ENCODE measurements at places on chromosomes 7 and 10.

DNA sequence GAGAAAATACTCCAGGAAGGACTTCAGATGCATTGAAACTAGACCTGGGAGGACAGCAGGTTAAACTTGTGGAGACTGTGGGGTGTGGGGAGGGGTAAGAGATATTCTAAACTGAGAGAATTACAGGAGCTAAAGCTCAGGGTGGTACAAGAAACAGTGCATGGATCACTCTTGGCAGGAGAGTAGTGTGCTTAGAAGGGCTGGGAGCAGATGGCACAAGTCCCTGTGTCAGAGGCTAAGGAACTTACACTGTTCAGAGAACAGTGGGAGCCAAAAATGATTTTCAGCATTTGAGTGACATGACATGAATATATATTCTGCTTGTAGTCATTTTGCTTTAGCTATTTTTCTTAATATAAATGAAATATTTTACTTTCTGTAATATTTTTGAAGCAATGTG lies 36.0 kb upstream of the LAMB1 start:
- DNase-seq: no peak

GRCh38 chr7:11539853-11540252 lies 292.1 kb downstream of the THSD7A start:
- no peak for DNase-seq

DNA sequence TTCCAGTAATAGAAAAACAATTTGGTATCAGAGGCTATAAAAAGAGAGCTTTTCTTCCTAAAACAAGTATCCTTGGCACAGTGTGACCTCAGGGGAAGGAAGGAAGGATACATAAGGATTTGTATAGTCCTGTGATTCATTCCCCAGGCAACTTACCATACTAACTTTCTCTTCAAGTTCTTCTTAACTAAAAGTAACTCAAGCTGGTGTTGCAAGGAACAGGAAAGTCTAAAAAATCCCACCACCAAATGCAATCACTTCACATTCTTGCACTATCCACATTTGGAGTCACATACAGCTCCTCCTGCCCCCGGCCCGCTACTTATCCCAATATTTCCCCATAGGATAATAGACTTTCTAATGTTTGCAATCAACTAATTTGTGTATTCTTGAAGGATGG lies 84.8 kb downstream of the PRKAG2 start:
- no peak for DNase-seq

DNA sequence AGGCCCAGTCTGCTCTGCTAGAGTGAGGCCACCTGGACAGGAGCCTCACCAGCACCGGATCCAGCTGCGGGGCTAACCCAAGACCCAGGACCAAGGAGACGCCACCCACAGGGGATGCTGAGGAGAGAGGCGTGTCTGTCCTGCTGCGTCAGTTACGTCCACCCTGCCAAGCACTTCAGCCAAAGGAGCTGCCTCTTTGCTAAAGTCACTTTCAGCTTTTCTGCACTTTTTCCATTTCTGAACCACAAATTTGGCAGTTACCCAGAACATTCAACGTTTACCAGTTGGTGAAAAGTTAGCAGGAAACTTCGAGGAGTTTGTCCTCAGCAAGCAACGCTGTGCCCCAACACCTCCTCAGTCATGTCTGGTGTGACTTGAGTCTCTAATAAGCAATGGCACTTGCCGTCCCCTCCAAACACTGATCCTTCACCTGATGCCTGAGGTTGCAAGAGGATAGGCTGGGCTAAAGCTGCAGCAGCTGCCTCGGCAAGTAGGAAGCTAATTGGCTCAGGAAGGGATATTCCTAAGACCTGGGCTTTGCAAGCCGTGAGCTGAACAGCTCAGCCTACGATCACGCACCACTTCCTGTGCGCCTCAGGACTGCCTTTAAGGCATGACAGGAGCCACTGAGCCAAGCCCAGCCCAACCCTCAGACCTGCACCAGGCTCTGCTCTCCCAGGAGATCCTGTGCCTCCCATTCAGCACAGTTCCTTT lies 40.1 kb downstream of the KCNH2 start:
- DNase-seq: no peak

GRCh38 chr10:7937315-7937945 lies 117.1 kb upstream of the GATA3 start:
- no peak for DNase-seq

GRCh38 chr7:47379629-47380324 lies 202.1 kb downstream of the TNS3 start:
- DNase-seq: no peak

DNA sequence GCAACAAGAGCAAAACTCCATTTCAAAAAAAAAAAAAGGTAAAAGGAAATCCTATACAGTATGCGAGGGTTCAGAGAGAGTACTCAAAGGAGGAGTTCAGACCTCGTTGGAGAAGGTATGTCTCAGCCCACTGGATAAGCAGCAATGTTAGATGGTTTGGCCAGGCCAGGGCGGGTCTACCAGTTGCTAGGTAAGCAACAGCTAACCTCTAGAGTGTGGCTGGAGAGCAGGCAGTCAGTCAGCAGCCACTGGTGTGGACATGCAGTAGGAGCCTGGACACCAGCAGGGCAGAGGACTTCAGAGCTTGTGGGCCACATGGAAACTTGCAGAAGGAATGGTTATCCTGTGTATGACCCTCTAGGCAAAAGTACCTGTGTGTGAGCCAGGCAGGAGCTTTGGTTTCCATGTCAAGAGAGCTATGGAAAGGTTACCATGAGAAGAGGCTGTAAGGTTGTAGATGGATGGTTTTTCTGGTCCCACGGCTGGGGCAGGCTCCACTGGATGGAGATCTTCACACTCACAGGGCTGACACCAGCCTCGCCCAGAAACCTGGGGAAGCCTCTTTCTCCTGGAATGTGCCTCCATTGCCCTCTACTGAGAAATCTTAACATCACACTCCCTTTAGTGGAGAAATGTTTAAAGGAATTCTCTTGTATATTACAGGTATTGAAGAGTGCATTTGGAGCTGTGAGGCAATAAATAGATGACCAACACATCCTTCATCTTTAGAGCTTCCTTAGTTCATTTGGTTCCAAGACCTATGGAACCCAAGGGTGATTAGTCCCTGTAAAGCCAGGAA lies 63.6 kb downstream of the CCDC186 start:
- no peak for DNase-seq

- no peak for DNase-seq
Measured at GRCh38 chr10:122458693-122459092, 2.7 kb upstream of the HTRA1 start.

DNA sequence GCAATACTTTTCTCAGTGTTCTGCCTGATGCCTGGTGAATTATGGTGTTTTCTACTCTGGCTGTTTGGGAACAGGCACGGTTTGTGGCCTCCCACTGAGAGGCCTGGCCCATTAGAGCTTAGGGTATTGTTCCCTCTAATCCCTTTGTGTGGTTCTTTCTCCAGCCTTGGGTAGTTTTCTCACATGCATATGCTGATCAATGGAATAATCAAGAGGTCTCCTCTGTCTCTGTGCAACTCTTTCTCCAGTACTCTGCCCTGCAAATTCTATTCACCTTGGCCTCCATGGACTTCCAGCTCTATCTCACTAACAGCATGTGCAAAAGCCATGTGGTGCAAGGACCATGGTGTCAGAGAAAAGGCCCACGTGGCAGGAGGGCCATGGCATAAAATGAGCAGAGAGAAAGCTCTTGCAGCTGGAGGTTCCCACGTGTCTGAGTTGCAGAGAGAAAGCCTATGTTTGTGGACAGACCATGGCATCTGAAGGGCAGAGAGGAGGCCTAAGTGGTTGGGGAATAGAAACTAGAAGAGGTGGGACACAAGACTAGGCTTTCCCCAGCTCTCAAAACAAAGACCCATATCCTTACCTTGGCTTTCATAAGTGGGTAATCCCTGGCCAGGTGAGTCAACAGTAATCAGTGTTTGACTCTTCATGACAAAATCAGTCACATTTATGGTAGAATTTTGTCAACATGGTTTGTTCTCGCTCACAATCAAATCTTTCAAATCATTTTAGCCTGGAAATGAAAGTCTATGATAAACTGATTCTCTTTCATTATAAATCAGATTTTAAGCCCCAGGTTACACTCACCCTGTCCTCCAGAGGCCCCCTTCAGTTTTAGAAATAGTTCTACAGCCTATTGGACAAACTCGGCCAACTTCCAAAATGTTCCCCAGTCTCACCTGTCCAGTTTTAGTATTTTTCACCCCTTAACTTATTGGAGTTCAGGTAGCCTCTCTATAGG lies 17.3 kb downstream of the OPALIN start:
- no peak for DNase-seq

DNA sequence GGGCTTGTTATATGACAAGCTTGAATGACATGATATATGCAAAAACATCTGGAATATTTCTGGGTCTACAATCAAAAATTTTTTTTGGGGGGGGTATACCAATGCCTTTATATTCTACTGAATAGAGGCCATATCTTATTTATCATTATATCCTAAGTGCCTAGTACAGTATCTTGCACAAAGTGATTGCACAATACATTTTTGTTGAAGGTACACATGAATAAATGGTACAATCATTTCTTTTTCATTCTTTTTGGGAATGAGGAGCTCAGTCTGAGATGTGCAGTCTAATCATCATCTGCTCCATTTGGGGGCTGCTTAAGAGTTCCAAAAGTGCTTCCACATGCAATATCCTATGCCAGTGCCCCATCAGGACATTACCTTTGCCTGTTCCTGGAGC lies 214.6 kb downstream of the KIF20B start:
- no peak for DNase-seq

- DNase-seq: no peak
Measured at GRCh38 chr7:36565792-36566356, 158.4 kb downstream of the AOAH start.

DNA sequence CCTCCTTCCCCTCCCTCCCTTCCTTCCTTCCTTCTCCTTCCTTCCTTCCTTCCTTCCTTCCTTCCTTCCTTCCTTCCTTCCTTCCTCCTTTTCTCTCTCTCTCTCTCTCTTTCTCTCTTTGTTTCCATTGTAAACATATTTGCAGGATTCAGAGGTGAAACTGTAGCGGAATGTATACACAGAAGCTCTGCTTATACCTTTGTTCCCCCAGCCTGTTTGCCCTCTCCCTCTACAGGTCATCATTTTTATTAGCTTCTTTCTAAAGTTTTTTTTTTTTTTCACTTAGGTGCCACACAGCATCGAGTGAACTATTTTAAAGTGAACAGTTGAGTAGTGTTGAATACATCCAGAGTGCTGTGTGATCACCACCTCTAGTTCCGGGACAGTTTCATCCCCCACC lies 20.7 kb downstream of the SDK1 start:
- DNase-seq: no peak

DNA sequence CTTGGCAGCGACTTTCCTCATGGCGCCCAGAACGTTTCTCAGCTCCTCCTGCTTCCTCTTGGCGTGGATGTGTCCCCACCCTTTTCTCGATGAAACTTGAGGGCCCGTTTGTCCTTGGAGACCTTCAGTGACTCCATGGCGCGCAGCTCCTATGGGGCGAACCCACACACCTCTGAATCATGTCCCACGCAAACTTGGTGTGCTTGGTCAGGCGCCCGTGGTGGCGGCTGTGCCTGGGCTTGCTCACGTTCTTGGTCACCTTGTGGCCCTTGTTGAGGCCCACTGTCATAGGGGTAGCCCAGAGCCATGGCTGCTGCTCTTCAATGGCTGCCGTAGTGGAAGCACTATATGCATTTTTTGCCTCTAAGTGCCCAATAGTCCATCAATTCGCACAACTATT lies 117.5 kb upstream of the FOXP2 start:
- no peak for DNase-seq

- DNase-seq: no peak
Measured at GRCh38 chr10:74738985-74739567, 87.3 kb upstream of the KAT6B start.

GRCh38 chr7:72462311-72462710 lies 50.2 kb upstream of the CALN1 start:
- no peak for DNase-seq

DNA sequence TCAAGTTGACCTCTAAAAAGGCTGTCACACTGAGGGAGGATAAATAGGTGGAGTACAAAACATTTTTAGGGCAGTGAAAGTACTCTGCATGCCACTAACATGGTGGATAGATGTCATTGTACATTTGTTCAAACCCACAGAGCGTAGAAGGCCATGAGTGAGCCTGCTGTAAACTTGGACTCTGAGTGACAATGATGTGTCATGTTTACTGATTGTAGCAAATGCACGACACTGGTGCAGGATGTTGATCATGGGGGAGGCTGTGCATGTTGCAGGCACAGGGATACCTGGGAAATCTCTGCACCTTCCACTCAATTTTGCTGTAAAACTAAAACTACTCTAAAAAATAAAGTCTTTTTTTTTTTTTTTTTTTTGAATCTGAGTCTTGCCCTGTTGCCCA lies 52.5 kb upstream of the GRID1 start:
- DNase-seq: no peak

DNA sequence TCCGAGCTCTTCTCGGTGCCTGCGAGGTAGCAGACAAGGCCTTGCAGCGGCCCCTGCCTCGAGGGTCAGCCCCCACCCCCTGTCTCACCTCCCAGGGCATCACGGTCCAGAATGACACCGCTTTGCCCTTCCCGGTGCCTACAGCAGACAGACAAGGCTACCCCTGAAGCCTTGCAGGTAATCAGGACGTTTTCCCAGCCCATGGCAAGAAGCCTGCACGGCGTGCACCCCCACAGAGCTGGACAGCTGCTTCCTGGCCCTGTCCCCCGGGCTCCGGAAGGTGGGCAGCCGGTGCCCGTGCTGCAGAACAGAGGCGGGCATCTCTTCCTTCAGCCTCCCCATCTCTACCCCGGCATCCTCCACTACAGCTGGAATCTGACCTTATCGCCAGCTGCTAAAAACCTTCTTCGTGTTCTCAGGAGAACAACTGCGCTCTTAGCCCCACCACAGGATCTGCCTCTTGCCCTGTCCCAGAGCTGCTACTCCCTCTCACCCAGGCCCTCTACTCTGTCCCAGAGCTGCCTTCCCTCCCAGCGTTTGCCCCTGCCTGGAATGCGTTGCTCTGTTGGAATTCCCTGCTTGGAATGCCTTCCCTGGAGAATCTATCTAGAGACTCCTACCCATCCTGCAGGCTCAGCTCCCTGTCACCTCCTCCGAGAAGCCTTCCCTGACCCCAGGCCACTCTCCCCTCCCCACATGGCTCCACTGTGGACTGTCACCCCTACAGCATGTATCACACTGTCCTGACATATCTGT lies 4.7 kb downstream of the MYL10 start:
- DNase-seq: no peak

All from omental fat pad (tissue), 4 donors.